ENCODE measurements at places on chromosomes 3 and 15.

DNA sequence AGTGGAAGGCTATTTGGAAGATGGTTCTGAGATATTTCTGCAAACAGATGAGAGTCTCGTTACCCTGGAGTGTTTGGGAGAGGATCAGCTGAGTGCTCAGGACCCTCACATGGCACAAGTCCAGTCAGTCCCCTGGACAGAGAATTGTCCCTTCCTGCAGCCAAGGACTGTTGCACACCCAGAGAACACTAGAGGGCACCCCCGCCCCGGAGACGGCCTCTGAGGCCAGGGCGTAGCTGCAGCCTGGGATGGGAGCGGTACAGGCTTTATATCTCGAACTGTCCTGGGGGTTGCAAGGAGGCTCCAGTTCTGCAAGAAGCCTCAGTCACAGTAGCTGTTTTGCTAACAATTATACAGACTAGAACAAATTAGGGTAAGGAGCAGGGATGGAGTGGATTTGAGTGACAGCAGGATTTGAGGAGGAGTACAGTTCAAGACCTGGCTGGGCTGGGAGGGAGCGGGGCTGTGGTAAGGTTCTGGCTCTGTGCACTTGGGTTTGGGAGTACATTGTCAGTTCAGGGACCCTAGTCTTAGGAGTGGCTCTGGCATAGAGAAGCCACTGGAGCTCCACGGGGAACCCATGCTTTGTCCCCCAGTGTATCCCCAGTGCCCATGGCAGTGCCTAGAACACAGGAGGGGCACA is 67.6 kb upstream of the HACD2 start:
- peak; percentile 80 for DNase-seq

DNA sequence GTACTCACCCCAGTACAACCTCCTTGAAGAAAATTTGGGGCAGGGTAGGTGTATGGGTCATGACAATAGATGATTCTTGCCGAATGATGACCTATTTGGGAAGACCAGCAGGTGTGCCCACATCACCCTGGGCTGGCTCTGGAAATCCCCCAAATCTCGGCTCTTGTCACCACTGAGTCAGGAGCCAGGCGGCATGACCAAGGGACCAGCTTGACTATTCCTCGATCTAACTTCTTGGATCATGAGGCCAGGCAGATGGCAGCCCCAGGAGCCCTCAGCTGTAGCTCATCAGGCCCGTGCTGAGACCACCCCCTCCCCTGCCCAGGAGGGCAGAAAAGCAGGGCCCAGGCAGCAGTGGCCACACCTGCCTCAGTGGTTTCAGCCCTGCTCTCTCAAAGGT is 9.2 kb upstream of the MUC4 start:
- no peak for DNase-seq

- peak; percentile 56 for DNase-seq
Measured at GRCh38 chr3:10594915-10595314, 89.5 kb upstream of the ATP2B2 start.

DNA sequence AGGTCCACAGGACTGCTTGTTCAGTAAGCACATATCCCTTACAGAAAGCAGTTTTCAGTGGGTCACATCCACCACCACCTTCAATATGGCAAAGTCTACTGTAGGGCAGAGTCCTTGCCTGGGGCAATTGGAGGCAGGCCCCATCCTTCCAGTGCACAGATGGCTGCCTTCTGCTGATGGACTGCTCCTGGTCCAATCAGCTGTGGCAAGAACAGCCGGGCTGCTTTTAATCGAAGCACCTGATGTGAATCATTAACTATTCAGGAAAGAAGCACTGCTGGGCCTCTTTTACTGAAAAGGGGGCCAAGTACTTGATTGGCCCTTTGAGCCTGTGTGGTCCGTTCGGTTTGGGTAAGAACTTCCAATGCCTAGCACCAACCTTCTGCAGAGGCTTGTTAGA is 24.4 kb downstream of the LARS2 start:
- no peak for DNase-seq

DNA sequence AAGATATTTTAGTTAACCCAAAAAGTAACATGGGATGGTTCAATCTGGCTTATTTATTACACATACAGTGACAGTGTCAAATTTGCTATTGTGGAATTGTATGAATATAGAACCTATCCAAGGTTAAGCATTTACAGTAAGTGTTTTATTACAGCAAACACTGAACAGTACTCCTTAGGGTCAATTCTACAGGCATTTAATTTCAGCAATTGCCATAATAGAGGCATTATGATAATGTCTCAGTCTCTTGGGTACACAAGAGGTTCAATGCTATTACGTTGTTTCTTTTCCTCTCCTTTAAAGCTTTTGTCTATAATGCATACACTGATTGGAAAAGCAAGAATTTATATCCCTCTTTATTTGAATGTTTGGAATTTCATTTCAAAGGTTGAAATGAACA is 275.7 kb upstream of the NAALADL2 start:
- DNase-seq = no peak

- DNase-seq = no peak
Measured at GRCh38 chr3:67661089-67661488, 6.7 kb upstream of the SUCLG2 start.

DNA sequence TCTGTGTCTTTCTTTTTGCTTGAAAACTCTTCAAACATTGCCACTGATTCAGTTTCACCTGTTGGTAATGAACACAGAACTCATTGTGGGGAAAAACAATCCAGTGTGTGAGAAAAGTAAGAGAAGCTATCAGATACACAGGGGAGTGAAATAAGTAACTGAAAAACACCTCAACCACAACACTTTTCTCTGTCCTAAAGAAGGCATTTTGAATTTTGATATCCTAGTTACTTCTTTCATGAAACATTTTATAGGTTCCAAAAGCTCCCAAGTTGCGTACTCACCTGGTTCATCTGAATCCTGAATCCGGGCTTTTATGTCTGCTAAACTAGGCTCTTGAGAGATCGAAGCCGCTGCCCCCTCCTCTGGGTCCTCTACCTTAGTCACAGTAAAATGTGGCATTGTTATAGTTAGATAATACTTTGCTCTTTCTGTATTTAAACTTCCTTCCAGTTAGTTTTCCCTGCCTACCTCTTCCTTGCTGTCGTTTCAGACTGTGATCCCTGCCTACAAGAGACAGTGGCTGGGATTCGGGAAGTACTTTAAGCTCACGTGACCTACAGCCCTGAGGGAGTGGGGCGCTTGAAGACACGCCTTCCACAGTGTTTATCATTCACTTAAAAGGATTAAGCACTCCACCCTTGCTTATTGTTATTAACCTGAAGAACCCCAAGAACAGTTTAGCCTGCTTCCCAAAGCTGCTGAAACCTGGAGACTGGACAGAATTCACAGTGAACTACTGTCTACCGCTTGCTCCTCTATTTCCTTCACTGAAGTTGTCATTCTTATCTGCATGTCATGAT is 19.1 kb downstream of the SLC12A6 start:
- DNase-seq = peak; percentile 39

GRCh38 chr3:5304789-5305683 is 117.5 kb downstream of the EDEM1 start:
- peak; percentile 66 for DNase-seq

- DNase-seq = no peak
Measured at GRCh38 chr3:103609472-103609871, 1174.7 kb downstream of the ZPLD1 start.

DNA sequence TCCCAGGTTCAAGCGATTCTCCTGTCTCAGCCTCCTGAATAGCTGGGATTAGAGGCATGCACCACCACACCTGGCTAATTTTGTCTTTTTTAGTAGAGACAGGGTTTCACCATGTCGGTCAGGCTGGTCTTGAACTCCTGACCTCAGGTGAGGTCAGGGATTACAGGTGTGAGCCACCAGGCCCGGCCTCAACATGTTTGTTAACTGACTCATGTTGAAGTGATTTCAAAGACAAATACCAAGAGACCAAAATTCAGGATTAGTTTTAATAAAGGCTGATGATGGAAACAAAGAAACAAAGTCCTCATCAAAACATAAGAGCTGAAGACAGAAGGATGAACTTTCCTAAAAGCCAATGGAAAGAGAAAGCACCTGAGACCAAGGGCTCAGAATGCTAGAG is 36.5 kb downstream of the SLC12A6 start:
- no peak for DNase-seq

DNA sequence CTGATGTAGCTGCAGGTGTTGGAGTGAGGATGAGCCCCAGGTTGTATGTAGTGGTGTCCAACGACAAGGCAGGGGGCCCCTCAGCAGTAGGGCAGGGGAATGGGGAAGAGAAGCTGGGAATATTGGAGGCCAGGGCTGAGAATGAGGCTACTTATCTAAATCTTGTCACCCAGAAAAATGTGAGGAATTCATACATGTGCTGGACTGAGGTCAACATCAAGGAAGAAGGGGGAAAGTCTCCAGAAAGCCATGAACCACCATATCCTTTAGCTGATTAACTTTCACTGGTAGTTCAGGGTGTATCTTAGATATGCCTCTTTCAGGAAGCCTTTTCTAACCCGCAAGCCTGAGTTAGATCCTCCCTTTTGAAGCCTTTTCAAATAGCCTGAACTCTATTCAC is 22.6 kb upstream of the FSTL1 start:
- no peak for DNase-seq

All from AML-193 (cell line).